Left ventricle myocardium superior (tissue), 1 donor: ENCODE measurements at places on chromosomes 4 and X.

- DNase-seq = no peak
Observed at GRCh38 chr4:91198951-91199350, 1071.8 kb downstream of the CCSER1 start.

GRCh38 chr4:114466299-114466698 is 132.3 kb upstream of the UGT8 start:
- no peak for DNase-seq

GRCh38 chr4:145199051-145199716 is 18.8 kb upstream of the OTUD4 start:
- DNase-seq = no peak

GRCh38 chrX:30822068-30822681 is 66.9 kb downstream of the TAB3 start:
- DNase-seq = no peak

- DNase-seq = no peak
Observed at GRCh38 chr4:67871867-67872266, 11.9 kb downstream of the TMPRSS11D start.

GRCh38 chrX:3589474-3589873 is 124.0 kb downstream of the PRKX start:
- no peak for DNase-seq

GRCh38 chrX:70219938-70220764 is 14.3 kb upstream of the AWAT1 start:
- DNase-seq = peak; percentile 33

DNA sequence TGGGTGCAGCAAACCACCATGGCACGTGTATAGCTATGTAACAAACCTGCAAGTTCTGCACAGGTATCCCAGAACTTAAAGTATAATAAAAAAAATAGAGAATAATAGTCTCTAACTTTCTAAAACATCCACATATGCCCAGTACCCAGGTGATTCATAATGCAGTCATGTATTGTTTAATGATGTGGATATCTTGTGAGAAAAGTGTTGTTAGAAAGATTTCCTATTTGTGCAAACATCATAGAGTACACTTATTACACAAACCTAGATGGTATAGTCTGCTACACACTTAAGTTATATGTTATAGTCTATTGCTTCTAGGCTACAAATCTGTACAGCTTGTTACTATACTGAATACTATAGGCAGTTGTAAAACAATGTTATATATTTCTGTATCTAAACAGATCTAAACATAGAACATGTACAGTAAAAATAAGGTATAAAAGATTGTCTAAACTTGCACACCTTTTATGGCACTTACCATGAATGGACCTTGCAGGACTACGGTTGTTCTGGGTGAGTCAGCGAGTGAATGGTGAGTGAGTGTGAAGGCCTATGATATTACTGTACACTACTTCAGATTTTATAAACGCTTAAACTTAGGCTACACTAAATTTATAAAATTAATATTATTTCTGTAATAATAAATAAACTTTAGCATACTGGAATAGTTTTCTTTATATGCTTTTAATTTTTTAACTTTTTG is 232.2 kb upstream of the SLIT2 start:
- DNase-seq = no peak

GRCh38 chr4:41050880-41051775 is 163.2 kb downstream of the APBB2 start:
- DNase-seq = no peak

DNA sequence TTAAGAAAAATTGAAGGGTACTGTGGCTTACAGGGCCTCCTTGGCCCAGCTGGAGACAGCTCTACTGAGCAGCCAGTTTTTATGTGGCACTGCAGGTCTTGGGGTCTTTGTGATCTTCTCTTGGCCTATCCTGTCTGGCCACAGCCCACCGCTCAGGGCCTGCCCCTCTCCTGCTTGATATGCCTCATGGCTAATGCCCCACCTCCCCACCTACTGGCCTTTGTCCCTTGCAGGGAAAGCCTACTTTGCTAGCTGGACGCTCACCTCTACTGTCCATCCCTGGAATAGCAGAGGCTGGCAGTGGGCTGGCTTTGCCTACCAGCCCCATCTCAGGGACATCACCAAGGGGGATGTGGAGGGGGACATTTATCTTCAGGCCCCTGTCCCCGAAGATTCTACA is 134.1 kb downstream of the PJA1 start:
- no peak for DNase-seq

DNA sequence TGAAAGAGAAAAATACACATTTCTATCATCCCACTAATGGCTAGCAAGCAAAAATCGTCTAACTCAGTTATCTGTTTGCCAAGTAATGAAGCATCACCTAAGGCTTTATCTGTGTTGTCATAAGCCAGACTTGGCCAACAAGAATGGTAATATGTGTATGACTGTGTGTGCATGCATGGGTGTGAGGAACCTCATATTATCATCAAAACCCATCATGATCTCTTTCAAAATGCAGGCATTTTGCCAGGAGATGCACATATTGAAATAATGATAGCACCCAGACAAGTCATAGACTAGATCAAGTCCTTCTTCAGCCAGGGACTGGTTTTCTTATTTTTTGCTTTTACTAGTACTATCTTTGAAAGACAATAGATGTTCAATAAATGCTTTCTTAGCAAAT is 172.5 kb upstream of the FMR1 start:
- DNase-seq = no peak

- no peak for DNase-seq
Observed at GRCh38 chr4:78612398-78613178, 61.0 kb downstream of the ANXA3 start.

GRCh38 chrX:8189096-8189830 is 18.2 kb upstream of the VCX2 start:
- DNase-seq = no peak

- no peak for DNase-seq
Observed at GRCh38 chr4:173088144-173088543, 80.5 kb upstream of the GALNT7 start.

DNA sequence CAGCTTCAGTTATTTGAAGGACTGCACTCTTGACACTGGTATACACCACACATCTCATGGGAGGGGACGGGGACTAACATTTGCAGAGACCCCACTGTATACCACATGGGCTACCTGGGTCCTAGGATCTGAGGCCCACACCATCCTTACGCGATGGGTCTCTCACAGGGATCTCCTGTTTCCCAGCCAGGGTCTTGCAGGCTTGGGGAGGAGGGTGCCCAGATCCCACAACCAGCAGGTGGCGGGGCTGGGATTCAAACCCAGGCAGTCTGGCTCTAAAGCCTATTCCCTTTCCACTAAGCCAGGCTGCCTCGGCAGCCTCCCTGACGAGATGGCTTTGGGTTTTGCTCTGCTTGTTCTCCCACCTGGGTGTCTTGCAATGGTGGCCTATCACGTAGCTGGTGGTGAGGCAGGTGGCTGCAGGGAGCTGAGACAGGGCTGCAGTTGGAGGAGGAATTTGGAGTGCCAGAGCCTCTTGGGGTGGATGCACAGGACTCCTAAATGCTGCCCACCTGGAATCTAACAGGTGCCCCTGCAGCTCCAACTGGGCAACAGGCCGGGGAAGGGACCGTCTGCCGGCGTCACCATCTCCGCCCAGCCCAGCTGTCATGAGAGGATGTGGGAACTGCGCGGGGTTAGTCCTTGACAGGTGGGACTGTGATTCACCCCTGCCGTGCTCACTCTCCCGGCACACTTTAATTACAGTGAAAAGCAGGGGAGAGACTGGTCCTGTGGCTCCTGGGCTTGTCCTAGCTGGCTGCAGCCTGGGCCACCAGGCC is 110.7 kb downstream of the PSAPL1 start:
- DNase-seq = peak; percentile 15

GRCh38 chr4:15930314-15930713 is 8.2 kb downstream of the FGFBP1 start:
- no peak for DNase-seq

DNA sequence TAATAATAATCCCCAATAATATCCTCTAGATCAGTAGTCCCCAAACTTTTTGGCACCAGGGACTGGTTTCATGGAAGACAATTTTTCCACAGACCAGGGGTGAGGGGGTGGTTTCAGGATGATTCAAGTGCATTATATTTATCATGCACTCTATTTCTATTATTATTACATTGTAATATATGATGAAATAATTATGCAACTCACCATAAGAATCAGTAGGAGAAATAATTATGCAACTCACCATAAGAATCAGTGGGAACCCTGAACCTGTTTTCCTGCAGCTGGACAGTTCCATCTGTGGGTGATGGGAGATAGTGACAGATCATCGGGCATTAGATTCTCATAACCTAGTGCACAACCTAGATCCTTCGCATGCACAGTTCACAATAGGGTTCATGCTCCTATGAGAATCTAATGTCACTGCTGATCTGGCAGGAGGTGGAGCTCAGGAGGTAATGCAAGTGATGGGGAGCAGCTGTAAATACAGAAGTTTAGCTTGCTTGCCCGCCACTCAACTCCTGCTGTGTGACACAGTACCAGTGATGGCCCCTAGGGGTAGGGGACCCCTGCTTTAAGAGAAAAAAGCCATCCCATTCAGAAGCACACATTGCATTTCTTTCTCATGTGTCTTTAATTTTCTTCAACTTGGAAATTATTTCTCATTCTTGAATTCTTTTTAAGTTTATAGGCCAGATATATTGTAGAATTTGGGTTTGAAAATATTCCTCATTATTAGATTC is 16.0 kb upstream of the SH3RF1 start:
- no peak for DNase-seq

DNA sequence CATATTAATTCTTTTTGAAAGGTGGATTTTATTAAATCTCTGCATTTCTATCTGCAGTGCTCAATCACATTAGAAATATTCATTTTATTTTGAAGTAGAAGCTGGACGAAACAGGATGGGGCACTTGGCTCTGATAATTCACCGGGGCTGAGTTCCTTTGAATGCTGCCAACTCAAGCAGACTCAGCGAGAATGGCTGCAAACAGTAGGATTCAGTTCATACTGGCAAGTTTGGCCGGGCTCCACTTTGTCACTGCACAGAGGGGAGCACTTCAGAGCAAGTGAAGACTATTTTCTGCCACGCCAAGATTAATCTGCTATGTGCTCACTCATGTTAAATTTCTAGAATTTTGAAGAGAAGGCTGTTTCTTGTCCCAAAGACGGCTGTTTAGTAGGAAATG is 30.7 kb upstream of the KLHL8 start:
- DNase-seq = no peak

GRCh38 chr4:109559625-109559982 is 442 bp upstream of the MCUB start:
- DNase-seq = peak; percentile 37

DNA sequence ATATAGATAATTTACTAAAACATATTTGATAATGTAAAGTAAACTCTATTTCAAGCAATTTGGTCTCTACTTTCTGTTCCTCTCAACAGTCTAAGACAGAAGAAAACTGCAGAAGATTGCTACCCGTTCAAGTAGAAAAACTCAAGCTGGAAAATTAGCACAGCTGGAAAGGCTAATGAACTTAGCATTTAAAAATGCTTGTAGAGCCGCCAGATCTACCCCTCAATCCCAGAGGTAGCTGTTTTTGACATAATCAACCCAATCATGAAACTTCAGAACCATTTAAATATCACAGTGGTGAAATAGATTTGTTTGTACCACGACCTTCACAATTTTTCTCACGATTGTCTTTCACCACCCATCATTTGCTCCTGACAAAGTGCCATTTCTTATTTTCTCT is 479.5 kb downstream of the SPRY1 start:
- DNase-seq = no peak

DNA sequence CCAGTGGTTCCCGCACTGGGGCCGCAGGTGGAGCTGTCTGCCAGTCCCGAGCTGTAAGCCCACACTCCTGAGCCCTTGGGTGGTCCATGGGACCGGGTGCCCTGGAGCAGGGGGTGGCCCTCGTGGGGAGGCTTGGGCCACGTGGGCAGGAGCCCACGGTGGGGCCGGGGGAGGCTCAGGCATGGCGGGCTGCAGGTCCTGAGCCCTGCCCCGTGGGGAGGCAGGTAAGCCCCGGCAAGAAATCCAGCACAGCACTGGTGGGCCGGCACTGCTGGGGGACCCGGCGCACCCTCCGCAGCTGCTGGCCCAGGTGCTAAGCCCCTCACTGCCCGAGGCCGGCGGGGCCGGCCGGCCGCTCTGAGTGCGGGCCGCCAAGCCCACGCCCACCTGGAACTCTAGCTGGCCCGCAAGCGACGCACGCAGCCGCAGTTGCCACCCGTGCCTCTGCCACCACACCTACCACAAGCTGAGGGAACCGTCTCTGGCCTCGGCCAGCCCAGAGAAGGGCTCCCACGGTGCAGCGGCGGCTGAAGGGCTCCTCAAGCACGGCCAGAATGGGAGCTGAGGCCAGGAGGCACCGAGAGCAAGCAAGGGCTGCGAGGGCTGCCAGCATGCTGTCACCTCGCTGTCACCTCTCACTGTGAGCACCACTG is 2.0 kb upstream of the METAP1 start:
- DNase-seq = peak; percentile 64

DNA sequence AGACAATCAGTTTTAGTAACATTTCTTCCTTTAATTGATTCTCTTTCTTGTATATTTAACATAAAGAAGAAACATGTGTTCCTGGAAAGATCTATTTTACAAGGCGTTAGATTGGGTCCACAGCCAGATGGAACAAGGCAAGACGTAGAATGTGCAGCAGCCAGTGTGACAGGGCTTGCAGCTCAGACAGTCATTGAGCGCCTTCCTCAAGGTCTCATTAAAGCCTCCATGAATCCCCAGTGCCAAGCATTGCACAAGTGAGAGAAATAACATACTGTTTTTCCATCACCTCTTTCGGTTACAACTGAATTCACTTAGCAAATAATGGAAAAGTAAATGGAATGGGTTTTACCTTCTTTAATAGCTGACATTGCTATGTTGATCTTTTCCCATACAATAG is 292.5 kb downstream of the USP46 start:
- no peak for DNase-seq

DNA sequence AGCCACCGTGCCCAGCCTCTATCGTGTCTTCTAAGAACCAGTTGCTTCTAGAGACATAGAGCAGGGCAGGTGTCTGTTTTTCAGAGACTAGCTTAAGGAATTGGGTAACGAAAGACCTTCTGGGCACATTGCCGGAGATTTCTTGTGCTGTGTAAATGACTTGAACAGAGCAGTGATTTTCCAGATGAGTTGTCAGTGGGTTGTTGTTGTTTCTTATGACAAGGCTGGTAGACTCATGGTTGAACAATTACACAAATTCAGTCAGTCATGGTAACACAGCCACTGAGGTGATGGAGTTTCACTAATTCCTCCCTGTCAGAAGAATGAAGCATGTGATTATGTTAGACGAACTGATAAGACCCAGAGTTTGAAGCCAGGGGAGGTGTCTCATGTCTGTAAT is 20.5 kb upstream of the DDX3X start:
- no peak for DNase-seq

DNA sequence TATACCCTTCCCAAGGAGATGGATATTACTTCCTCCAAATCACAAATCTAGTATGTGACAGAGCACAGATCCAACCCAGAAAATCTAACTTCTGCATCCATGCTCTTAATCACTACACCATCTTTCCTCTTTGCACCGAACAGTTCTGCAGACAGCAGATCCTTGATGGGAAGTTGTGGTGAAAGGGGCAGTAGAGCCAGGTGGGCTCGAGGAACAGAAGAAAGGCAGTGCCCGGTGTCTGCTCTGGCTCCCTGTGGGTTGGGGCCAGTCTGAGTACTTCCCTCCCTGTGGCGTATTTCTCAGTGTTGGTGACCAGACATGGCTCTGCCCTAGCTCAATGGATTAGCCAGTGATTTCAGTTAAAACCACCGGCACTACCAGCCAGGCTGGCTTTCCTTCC is 15.3 kb downstream of the HOPX start:
- DNase-seq = no peak
